Inflammatory macrophage (primary cell): ENCODE measurements at places on chromosomes 12 and 14.

DNA sequence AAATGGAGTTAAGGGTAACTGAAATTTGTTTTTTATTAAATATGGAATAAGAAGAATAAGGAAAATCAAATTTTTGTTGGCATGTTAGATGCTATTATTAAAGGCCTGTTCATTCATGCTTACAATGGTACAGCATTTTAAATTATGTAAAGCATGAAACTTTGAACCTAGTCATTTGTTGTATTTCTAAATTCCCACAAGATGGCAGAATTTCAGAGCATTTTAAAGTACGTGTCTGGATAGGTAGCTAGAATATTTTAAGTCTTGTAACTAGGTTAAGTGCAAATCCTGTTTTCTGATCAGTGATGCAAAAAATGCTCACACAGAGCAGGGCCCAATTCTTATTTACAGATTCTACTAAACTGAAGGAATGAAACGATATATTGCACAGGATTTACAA lies 585.6 kb upstream of the MIS18BP1 start:
- no peak for DNase-seq

- DNase-seq, result no peak
Measured at GRCh38 chr14:89420502-89420901, 3.5 kb upstream of the FOXN3 start.

DNA sequence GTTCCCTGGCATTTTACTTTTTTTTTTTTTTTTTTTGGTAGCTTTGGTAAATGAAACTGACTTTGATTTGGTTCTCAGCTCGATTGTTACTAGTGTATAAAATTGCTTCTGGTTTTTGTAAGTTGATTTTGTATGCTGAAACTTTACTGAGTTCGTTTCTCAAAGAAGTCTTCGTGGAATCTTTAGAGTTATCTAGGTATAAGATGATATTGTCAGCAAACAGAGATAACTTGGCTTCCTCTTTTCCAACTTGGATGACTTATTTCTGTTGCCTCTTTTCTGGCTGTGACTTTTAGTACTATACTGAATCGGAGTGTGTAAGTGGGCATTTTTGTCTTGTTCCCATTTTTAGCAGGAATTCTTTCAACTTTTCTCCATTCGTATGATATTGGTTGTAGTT lies 28.1 kb downstream of the USP15 start:
- no peak for DNase-seq

DNA sequence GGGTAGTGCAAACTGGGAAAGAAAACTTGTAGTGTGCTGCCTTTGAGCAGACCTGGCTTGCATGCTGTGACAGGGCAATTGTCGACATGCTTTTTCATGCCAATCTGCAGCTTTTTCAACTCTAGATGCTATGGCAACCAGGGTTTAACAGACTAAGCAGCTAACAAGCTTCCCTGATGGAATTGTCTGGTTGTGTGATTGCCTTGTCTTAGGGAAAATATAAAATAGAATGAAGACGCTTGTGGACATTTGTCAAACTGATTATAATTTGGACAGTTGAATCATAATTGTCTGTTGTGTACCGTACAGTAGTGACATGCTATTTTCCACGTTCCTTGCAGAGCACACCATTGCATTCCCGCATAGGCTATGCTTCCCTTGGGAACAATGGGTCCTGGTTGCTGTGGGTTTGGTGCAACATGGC lies 113.0 kb downstream of the FOXG1 start:
- DNase-seq, result no peak
